Ascending aorta (tissue), 2 donors: ENCODE measurements at places on chromosomes 4 and X.
A peak's percentile ranks its signal among the peaks of the same experiment; 100 is the strongest.

DNA sequence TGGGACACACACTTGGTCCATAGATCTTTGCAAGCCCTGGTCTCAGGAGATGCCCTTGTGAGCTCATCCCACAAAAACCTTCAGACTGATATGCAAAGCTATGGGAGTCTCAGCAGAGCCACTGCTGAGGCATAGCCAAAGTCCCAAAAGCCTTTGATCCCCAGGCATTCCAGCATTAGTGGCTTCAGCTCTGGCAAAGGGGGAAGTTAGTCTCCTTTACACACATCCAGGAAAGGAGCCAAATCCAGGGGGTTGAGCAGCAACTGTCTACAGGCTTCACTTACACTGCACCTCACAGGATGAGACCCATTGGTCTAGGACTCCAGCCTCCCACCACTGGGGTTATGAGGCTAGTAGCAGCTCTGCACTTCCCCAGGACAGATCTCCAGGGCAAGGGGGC, 14.0 kb downstream of the PF4 start:
- DNase-seq, result no peak
- no peaks in the 10 kb centered on the region for H3K4me1 ChIP-seq
- no peaks in the 10 kb centered on the region for H3K36me3 ChIP-seq
- no peak overlapping the region for H3K4me3 ChIP-seq

DNA sequence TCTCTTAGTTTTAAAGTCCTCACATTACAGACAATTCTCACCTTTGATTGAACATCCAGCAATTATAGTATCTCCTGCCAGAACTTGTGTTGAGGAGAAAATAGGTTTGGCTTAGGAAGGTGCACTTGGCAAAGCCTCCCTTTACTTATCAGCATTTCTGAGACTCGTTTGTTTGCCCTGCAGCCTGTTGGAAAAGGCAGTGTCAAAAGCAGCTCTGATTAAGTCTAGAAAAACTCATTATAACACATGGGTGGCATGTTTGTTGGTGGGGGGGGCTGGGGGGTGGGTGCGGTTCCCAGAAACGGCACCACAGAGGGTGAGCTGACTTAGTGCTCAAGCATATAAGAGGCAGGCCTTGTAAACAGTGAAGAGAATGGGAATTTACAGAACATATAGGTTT, 21.7 kb upstream of the PUDP start:
- H3K4me3 ChIP-seq, result no peak overlapping the region
- DNase-seq, result no peak
- H3K27ac ChIP-seq, result no peak overlapping the region
- H3K4me1 ChIP-seq, result no peaks in the 10 kb centered on the region
- H3K27me3 ChIP-seq, result no peaks in the 10 kb centered on the region

- DNase-seq, result no peak
- no peak overlapping the region for H3K4me3 ChIP-seq
- no peak overlapping the region for H3K27ac ChIP-seq
- H3K36me3 ChIP-seq, result no peaks in the 10 kb centered on the region
These were observed 128.4 kb upstream of the TMEM164 start for GRCh38 chrX:109874548-109874947.

GRCh38 chrX:17459008-17459611, 84.1 kb downstream of the NHS start:
- no peak overlapping the region for H3K4me3 ChIP-seq
- DNase-seq, result no peak
- no peaks in the 10 kb centered on the region for H3K36me3 ChIP-seq
- H3K4me1 ChIP-seq, result no peaks in the 10 kb centered on the region
- H3K27me3 ChIP-seq, result no peaks in the 10 kb centered on the region

DNA sequence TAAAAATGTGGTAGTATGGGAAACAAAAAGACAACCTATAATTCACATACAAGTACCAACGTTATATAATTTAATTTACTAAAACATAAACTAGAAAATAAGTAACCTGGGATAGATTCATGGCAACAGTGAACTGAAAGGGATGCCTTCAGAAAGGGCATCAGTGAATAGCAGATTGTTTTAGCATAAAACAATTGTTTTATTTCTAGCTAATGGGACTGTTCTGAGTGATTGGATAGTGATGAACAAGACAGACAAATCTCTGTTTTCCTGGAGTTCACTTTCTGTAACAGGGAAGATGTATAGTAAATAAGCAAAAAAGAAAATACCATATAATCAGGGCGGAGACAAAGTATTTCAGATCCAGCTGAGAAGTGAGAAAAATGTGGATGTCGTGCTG, 379.1 kb upstream of the SPOCK3 start:
- no peak overlapping the region for H3K27ac ChIP-seq
- no peaks in the 10 kb centered on the region for H3K4me1 ChIP-seq
- no peaks in the 10 kb centered on the region for H3K36me3 ChIP-seq
- DNase-seq, result no peak
- no peak overlapping the region for H3K4me3 ChIP-seq
- no peaks in the 10 kb centered on the region for H3K27me3 ChIP-seq

DNA sequence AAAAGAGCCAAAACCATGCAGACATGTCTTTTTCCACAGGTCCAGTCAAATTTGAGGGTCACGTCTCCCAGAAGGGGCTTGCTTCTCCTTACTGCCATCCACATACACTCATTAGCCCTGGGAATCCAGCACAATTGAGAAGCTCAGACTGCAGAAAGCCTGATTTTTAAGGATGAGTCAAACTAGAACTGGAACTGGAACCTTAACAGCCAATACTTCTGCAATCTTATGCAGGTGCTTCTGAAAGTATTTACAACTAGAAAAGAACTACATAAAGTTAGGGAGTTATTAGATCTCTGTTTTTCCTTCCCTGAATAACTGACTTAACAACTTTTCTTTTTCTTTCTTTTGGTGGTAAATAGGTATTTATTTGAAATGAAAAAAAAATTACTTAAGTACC, 86.3 kb downstream of the CDS1 start:
- H3K4me1 ChIP-seq, result no peaks in the 10 kb centered on the region
- no peaks in the 10 kb centered on the region for H3K27me3 ChIP-seq
- H3K4me3 ChIP-seq, result no peak overlapping the region
- H3K27ac ChIP-seq, result no peak overlapping the region
- peaks cover 16% of the 10 kb centered on the region for H3K36me3 ChIP-seq

- peak; percentile 63 for DNase-seq
- no peaks in the 10 kb centered on the region for H3K4me1 ChIP-seq
- no peaks in the 10 kb centered on the region for H3K27me3 ChIP-seq
- H3K4me3 ChIP-seq, result peak within 1 kb of the TSS; percentile 40
- H3K36me3 ChIP-seq, result no peaks in the 10 kb centered on the region
These were observed at the start of gene CXCL5 for GRCh38 chr4:73998040-73999011. TSS of gene CXCL5 (minus strand) at chr4:73998677. CDS start at chr4:73998581, 96 bp downstream.

DNA sequence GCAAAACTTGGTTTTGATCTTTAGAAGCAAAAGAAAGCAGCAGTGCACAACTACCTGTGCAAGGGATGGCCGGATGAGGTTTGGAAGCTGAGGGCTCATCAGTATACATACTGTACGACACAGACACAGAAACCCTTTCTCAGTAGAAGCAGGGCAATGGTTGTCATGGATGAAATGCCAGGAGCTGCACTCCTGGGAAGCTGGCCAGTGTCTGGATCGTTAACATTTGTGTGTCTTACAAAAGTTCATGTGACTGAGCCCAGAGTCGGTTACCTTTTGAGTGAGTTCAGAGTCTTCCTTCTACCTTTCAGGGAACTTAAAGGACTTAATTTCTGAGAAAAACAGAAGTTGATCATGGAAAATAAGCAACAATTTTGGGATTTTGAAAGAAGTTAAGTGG, 230.3 kb downstream of the APBB2 start:
- no peaks in the 10 kb centered on the region for H3K36me3 ChIP-seq
- H3K4me1 ChIP-seq, result no peaks in the 10 kb centered on the region
- no peaks in the 10 kb centered on the region for H3K27me3 ChIP-seq
- H3K27ac ChIP-seq, result no peak overlapping the region

GRCh38 chr4:173357939-173358338, 12.8 kb upstream of the SAP30 start:
- no peak overlapping the region for H3K4me3 ChIP-seq
- no peaks in the 10 kb centered on the region for H3K4me1 ChIP-seq
- no peak for DNase-seq
- H3K27me3 ChIP-seq, result no peaks in the 10 kb centered on the region

DNA sequence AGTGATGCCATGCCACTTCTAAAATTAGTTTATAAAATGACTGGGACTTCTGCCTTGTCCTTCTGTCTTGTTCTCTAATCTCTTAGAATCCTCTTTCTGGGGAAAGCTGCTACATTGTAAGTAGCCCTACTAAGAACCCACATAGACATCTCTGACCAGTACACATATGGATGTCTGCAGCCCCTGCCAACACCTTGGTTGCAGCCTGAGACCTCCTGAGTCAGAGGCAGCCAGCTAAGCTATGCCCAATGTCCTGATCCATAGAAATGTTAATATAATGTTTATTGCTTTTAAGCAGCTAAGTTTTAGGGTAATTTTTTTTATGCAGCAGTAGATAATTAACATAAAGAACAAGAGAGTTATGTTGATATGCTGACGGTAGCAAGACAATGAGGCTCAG, 1029.5 kb upstream of the INTU start:
- H3K36me3 ChIP-seq, result no peaks in the 10 kb centered on the region
- H3K27me3 ChIP-seq, result no peaks in the 10 kb centered on the region
- no peak for DNase-seq
- H3K4me1 ChIP-seq, result no peaks in the 10 kb centered on the region

- H3K36me3 ChIP-seq, result no peaks in the 10 kb centered on the region
- H3K27me3 ChIP-seq, result no peaks in the 10 kb centered on the region
- no peak overlapping the region for H3K27ac ChIP-seq
These were observed 133.5 kb upstream of the NUDT6 start for GRCh38 chr4:123055943-123056342.

DNA sequence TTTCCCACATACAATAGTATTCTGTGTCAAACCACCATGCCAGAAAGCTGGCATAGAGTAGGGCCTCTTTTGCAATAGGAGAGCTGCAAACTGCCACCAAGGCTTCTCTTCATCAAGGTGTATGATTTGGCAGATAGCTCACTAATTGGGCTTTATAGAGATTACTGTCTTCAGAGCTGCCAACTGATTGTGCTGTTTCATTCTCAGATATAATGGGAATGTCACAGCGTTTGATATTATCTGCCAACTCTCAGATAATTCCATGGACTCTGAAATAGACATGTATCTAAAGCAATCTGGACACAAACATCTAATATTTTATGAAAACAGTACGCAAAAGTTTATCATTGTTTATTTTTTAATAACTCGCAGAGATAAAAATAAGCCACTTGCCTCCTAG, 1289.1 kb downstream of the STIM2 start:
- no peak overlapping the region for H3K4me3 ChIP-seq
- no peaks in the 10 kb centered on the region for H3K27me3 ChIP-seq
- DNase-seq, result no peak
- H3K4me1 ChIP-seq, result no peaks in the 10 kb centered on the region
- no peak overlapping the region for H3K27ac ChIP-seq

DNA sequence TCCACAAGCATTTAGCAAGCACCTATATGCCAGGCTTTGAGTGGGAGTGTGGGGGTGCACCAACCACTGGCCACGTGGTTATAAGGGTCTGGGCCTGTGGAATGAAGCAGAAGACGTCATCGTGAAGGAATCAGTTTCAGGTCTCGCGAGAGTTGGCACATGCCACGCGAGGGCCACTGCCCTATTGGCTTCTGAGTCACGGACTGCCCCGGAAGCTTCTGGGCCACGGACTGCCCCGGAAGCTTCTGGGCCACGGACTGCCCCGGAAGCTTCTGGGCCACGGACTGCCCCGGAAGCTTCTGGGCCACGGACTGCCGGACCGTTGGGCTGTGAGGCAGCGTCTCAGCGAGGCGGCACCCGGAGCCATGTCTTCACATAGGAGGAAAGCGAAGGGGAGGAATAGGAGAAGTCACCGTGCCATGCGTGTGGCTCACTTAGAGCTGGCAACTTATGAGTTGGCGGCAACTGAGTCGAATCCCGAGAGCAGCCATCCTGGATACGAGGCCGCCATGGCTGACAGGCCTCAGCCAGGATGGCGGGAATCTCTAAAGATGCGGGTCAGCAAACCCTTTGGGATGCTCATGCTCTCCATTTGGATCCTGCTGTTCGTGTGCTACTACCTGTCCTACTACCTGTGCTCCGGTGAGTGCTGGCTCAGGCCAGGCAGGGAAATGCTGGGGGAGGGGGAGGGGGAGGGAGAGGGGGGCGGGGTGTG, at the start of gene FMR1NB:
Gene FMR1NB, plus strand, starts transcription at position 300 of the 715 bp plus-strand sequence. Its CDS starts 66 bp downstream, at position 366.
- no peak within 1 kb of the TSS for H3K4me3 ChIP-seq
- no peak for DNase-seq
- no peak within 1 kb of the TSS for H3K27ac ChIP-seq
- no peaks in the 10 kb centered on the region for H3K27me3 ChIP-seq
- no peaks in the 10 kb centered on the region for H3K4me1 ChIP-seq

GRCh38 chr4:152786627-152787026, 6.9 kb downstream of the ARFIP1 start:
- H3K4me1 ChIP-seq, result no peaks in the 10 kb centered on the region
- H3K36me3 ChIP-seq, result no peaks in the 10 kb centered on the region
- H3K27ac ChIP-seq, result no peak overlapping the region
- no peak for DNase-seq
- H3K4me3 ChIP-seq, result no peak overlapping the region

DNA sequence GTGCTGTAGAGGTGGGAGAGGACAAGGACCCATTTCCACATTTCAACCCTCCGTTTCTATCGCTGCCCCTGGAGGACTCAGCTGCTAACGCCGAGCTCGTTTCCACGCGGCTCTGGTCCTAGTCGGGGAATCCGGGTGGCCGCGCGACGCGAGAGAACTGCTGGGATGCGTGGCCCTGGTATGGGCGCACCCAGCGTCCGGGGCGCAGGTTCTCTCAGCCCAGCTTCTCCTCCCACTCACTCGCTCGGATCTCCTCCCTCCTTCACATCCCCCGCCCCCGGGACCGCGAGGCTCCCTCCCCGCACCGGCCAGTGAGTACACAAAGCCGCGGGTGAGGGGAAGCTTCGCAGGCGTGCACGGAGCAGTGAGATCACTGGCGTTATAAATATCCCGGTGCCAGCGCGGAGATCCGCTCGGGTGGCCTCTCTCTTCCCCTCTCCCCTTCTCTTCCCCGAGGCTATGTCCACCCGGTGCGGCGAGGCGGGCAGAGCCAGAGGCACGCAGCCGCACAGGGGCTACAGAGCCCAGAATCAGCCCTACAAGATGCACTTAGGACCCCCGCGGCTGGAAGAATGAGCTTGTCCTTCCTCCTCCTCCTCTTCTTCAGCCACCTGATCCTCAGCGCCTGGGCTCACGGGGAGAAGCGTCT, at the start of gene FGF5:
Gene FGF5, plus strand, starts transcription at position 412 of the 649 bp plus-strand sequence. Its CDS starts 161 bp downstream, at position 573.
- H3K36me3 ChIP-seq, result no peaks in the 10 kb centered on the region
- no peaks in the 10 kb centered on the region for H3K27me3 ChIP-seq
- peak within 1 kb of the TSS; percentile 49 for H3K4me3 ChIP-seq
- H3K4me1 ChIP-seq, result peaks cover 13% of the 10 kb centered on the region

GRCh38 chr4:5045097-5045496, 6.2 kb upstream of the STK32B start:
- no peaks in the 10 kb centered on the region for H3K4me1 ChIP-seq
- no peaks in the 10 kb centered on the region for H3K36me3 ChIP-seq
- H3K27me3 ChIP-seq, result no peaks in the 10 kb centered on the region

- no peaks in the 10 kb centered on the region for H3K27me3 ChIP-seq
- no peaks in the 10 kb centered on the region for H3K4me1 ChIP-seq
- DNase-seq, result no peak
- no peak overlapping the region for H3K27ac ChIP-seq
These were observed 106.8 kb downstream of the FAM9B start for GRCh38 chrX:8927066-8927635.

GRCh38 chr4:107793996-107794395, 30.7 kb upstream of the SGMS2 start:
- no peaks in the 10 kb centered on the region for H3K27me3 ChIP-seq
- no peak overlapping the region for H3K4me3 ChIP-seq
